ENCODE measurements at places on chromosomes 7 and 10.

DNA sequence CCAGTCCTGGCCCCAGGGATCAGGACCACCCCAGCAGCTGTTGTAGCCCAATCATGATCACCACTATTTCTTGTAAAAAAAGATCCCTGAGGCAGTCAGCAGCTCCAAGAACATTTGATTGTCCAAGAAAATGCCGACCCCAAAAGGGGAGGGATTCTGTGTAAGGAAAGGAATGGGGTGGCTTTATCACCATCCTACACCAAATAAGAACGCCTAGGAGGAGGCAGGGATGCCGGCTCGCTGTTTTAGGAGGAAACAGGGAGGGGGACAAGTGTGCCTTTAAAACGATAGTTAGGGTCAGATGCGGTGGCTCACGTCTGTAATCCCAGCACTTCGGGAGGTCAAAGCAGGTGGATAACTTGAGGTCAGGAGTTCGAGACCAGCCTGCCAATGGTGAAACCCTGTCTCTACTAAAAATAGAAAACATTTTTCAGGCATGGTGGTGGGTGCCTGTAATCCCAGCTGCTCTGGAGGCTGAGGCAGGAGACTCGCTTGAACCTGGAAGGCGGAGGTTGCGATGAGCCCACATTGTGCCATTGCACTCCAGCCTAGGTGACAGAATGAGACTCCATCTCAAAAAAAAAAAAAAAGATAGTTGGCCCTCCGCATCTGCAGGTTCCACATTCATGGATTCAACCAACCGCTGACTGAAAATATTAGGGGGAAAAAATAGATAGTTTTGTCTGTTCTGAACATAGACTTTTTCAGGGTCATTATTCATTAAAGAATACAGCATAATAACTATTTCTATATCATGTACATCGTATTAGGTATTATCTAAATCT is 63.6 kb downstream of the PDIA4 start:
- no peak for DNase-seq

DNA sequence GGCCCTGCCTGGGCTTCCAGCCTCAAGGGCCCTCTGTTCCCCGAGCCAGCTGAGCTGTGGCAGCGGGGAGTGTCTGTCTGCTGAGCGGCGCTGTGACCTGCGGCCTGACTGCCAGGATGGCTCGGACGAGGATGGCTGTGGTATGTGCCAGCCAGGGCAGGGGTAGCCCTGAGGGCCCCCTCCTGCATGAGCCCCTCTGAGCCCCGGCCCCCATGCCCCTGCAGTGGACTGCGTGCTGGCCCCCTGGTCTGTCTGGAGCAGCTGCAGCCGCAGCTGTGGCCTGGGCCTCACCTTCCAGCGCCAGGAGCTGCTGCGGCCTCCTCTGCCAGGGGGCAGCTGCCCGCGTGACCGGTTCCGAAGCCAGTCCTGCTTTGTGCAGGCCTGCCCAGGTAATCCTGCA is 28.4 kb upstream of the ZNF467 start:
- DNase-seq = no peak

GRCh38 chr7:49707891-49708290 is 65.5 kb upstream of the VWC2 start:
- no peak for DNase-seq

DNA sequence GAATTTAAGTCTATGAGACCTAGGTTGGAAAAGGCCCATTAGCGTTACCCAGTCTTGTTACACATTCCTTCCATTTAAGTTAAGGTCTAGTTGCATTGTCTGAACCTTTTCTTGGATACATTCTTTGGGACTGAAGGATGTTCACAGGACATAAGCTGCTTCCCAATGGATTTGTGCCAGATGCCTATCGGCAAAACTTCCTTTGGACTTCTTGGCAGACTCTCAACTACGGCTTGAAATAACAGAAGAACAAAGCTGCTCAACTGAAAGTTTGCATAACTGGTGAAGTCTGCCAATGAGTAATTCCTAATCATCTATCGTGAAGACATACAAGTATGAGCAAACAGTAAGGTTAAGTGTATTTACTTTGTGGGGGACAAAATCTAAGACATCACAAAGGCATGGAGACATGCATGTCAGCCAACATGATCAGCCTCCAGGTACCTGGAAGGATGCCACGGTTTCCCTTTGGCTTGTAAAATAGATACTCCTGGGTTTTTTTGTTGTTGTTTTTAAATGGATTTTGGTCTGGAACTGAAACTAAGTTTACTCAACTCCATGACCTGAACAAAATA is 35.4 kb downstream of the MALSU1 start:
- DNase-seq = peak; percentile 85

DNA sequence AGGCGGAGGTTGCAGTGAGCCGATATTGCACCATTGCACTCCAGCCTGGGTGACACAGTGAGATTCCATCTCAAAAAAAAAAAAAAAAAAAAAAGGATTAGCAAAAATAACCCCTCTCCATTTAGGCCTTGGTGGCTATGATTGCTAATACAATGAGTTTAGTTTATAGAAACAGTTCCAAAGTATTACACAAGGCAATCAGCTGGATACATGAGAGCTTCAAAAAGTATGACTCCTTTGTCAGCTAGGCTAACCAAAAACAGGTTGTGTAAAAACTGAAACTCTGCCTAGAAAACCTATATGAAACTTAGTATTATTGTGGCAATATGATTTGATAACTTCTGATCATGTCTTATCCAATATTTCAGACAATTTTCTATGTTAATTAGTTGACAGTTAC is 57.2 kb downstream of the SUGCT start:
- DNase-seq = peak; percentile 24

DNA sequence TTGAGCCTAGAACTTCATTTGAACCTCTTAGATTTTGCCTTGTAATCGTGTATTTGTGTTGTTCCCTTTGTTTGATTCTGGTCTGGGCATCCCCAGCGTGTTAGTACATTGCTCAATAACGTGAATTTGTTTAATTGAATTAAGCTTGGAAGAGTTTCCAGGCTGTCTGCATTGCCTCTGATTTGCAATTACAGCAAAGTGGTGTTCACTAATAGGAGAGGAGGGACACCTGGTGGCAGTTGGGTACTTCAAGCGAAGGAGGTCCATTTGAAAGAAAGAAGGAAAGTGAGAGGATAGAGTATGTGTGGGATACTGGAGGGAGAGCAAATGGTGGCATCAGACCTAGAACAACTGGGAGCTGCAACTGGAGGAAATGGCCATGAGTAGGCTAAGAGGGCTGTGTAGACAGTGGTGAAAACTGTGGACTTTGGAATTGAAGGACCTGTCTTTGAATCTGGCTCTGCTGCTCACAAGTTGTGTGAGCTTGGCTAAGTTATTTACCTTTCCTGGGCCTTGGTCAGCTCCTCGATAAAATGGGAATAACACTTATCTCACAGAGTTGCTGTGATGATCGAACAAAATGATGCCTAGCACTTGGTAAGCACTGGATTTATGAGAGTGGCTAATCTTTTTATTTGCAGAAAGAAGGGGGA is 15.1 kb downstream of the LSMEM1 start:
- DNase-seq = peak; percentile 79

Data from SK-MEL-5 (cell line).